Panc1 (cell line): ENCODE measurements at places on chromosomes 7 and 10.

DNA sequence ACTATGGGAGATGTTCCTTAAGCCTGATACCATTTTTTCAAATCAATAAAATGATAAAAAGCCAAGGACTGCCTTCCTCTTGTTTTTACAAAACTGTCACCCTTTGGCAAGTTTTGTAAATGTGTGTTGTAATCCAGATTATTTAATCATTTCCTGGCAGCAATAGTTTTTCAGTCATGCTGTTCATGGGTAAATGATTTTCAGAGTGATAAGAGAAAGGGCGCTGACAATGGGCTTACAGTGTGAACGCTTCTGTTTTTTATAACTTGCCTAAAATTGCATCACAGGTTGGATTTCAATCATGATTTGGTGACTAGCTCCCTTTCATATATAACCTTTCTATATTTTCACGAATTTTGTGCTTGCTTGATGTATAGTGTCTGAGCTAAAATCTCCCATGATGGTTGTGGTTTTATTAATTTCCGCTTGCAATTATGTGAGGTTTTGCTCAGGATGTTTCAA is 19.0 kb upstream of the DMBT1 start:
- H3K27me3 ChIP-seq = peaks cover 9% of the 10 kb centered on the region
- no peaks in the 10 kb centered on the region for H3K36me3 ChIP-seq
- H3K4me3 ChIP-seq = no peak overlapping the region

DNA sequence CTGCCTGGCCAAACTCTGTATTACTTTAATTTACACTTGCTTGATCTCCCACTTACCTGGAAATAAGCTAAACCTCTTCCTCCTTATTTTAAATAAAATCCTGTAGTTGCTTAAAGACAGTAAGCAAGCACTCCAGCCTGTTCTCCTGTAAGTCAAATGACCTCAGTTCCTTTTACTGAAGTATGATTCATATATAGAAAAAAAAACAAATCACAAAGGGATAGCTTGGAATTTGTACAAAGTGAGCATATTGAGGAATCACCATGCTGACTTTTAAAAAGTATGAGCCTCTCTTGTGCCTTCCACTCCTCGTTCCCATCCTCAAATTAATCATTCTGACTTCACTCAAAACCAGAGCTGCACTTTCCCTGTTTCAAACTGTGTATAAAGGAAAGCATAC is 52.0 kb downstream of the C10orf90 start:
- no peaks in the 10 kb centered on the region for H3K36me3 ChIP-seq
- H3K4me1 ChIP-seq = no peaks in the 10 kb centered on the region
- peaks cover 14% of the 10 kb centered on the region; the same call in 1 of the 2 replicates for H3K27me3 ChIP-seq
- no peak overlapping the region for H3K4me3 ChIP-seq
- no peak overlapping the region for H3K27ac ChIP-seq

- H3K36me3 ChIP-seq = no peaks in the 10 kb centered on the region
- peaks cover 22% of the 10 kb centered on the region for H3K4me1 ChIP-seq
- DNase-seq = no peak
- peak overlapping the region; percentile 57 for H3K4me3 ChIP-seq
- peak overlapping the region; percentile 4; the same call in 1 of the 2 replicates for H3K27ac ChIP-seq
Observed at GRCh38 chr7:100895956-100896731, 456 bp upstream of the ACHE start.

DNA sequence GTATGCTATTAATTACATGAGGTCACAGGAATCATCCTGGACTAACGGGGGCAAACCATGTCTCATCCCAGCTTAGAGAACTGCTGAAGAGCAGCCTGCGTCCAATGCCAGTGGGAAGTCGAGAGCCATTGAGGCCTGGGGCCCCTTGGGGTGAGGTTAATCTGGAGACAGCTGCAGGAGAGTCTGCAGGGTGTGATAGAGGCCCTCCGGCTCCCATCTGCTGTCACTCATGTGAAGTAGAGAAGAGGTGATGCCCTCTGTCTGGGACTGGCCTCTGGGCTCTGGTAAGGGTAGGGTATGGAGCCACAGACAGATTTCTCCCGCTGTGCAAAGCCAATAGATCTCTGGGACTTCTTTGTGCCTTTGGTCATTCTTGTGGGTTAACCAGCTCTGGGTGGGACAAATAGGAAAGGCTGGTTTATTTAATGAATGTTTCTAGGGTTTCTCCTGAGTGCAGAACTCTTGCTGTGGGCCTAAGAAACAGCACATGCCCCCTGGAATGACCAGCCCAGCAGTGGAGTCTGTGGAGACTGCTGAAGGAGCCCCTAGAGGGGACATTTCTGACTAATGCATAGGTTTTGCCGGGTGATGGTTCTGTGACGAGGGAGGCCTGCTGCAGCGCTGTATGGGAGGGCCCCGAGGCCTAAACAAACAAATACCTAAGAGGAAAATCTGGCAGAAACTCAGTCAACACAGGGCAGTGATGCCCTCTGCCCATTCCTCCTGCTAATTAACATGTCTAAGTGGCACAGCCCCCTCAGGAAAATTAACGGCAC is 34.5 kb downstream of the CRHR2 start:
- DNase-seq = no peak
- no peak overlapping the region for H3K4me3 ChIP-seq
- H3K36me3 ChIP-seq = no peaks in the 10 kb centered on the region; the same call in 1 of the 2 replicates

DNA sequence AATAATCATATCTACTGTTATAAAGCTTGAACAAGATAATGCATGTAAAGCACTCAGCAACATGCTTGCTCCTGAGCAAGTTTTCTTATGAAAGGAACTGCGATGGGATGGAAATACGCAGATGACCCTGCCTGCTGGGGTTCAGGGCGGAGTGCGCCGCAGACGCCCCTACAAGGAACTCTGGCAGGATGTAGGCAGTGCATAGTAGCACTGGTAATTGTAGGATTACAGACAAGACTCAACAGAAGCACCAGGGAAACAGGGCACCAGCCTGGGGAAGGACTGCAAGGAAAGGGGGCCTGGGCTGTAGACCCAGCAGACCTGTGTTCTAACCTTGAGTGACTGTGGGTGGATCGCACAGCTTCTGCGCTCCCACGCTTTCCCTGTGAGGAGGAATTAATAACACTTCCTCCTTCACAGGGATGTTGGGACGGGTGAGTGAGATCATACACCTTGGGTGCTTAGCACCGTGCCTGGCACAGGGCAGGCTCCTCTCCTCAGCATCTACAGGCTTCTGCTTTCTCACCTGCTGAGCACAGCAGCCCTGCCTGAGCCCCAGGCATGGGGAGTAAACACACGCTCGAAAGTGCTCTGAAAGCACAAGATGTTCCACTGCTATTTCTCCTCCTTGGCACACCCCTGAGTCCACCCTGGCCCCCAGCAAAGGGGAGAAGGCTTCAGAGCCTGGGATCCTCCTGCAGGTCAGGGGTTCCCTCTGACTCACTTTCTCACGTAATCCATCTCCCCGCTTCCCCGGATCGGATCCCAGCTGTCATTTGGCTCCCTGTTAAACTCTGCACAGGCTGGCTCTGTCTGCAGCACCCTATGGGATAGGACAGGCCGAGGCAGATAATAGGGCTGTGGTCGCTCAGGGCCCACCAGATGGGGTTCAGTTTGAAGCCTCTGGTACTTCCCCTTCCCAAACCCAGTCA is 19.2 kb downstream of the ITPRIP start:
- DNase-seq = no peak
- H3K27ac ChIP-seq = peak overlapping the region; percentile 74
- no peaks in the 10 kb centered on the region for H3K27me3 ChIP-seq
- peaks cover 66% of the 10 kb centered on the region for H3K4me1 ChIP-seq
- no peak overlapping the region for H3K4me3 ChIP-seq
- peaks cover 9% of the 10 kb centered on the region for H3K36me3 ChIP-seq

GRCh38 chr7:38934051-38934450 is 25.1 kb upstream of the VPS41 start:
- H3K4me3 ChIP-seq = no peak overlapping the region
- H3K27me3 ChIP-seq = no peaks in the 10 kb centered on the region; the same call in 1 of the 2 replicates
- H3K27ac ChIP-seq = no peak overlapping the region
- no peaks in the 10 kb centered on the region for H3K36me3 ChIP-seq
- no peaks in the 10 kb centered on the region for H3K4me1 ChIP-seq

DNA sequence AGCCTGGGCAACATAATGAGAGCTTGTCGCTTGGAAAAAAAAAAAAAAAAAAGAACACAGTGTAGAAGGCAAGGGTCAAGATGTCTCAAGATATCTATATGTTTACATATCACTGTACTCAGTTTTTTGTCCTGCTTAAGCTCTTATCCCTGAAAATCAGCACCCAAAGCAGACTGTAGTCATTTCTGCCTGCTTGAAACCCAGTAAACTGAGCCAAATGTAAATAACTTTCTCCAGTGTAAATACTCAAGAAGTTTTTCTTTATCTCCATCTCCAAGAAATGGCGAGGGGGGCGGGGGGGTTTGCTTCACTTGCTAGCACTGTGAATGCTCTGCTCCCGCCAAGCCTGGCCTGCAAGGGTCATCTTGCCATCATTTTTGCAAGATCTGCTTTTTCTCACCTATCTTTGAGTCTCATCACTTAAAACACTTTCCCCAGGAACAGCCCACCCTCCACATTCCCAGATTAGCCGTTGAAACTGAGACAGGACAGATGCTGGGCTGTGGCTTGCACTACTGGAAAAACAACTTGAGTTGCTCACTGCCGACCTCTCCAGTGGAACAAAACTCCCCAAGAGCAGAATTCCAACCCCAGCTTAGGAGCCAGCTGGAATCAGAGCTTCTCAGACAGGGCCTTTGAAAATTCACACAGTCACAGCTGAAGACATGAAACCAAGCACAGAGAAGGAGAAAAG is 54.6 kb downstream of the AFAP1L2 start:
- no peak overlapping the region for H3K4me3 ChIP-seq
- H3K4me1 ChIP-seq = peaks cover 61% of the 10 kb centered on the region
- H3K27me3 ChIP-seq = no peaks in the 10 kb centered on the region
- no peak for DNase-seq
- peak overlapping the region; percentile 18; the same call in 1 of the 2 replicates for H3K27ac ChIP-seq

DNA sequence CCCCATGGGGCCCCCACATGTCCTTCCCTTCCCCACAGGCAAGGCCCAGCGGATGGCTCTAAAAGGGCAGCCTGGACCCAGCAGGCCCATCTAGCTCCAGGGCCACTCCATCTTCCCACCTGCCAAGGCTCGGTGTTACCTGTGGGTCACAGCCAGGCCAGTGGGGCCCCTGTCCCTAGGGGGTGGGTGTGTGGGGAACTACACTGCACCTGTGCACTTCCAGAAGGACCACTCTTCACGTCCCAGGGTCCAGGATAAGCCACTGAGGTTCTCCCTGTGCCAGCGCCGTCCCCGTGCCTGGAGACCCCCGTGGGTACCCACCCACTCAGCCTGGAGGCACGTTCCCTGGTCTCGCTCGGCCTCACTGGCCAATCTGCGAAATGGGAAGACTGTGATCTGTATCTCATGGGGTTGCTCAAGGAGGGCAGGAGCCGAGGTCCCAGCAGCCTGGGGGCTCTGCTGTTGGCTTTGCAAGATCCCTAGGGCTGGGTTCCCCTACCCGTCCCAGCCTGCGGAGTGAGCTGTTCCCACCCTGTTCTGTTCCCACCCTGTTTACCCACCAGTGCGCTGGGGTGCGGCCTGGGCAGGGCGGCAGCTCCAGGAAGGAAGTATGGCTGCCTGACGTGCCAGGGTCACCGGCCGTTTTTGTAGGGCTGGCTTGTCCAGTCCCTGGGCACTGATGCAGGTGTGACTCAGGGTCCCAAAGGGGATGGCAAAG is 4.6 kb downstream of the PWWP2B start:
- H3K4me3 ChIP-seq = no peak overlapping the region
- peaks cover 29% of the 10 kb centered on the region for H3K4me1 ChIP-seq
- DNase-seq = no peak
- H3K27ac ChIP-seq = no peak overlapping the region; the same call in 1 of the 2 replicates
- no peaks in the 10 kb centered on the region for H3K36me3 ChIP-seq
- H3K27me3 ChIP-seq = no peaks in the 10 kb centered on the region

DNA sequence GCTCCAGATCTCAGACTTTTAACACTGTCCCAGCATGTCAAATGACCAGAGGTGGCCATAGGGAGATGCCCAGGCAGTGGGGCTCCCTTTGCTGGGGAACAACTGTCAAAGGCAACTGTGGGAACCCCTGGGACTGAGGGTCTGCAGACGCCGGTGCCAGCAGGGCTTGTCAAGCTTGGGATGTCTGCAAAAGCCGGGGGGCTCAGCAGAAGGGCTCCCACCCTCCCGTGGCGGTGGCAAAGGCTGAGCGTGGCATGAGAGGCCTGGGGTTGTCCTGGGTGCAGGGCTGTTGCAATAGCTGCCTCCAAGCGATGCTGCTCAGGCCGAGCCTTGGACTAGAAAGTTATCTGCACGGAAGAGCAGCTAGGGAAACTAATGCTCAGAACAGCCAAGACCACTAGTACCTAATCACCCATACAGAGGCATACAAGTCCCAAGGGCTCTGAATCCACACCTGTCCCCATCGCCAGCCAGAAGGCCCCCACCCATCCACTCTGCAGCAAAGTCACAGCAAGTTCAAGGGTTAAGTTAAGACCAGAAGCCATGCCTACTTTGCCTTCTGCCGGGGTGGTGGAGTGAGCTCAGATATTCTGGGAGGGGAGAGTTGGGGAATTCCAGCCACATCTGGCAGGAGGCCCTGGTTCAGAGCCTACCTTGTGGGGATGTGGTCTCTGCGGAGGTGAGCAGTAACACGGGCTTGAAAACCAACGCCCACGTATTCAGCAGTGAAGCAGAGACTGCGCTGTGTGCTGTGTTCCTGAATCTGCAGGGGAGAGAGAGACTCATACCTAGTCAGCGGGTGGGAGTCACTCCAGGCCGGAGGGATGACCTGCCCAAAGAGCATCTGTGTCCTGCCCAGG is 4.6 kb downstream of the SH2B2 start:
- H3K36me3 ChIP-seq = no peaks in the 10 kb centered on the region
- no peak overlapping the region for H3K4me3 ChIP-seq
- no peak for DNase-seq
- no peaks in the 10 kb centered on the region for H3K27me3 ChIP-seq
- H3K4me1 ChIP-seq = no peaks in the 10 kb centered on the region
- H3K27ac ChIP-seq = no peak overlapping the region

DNA sequence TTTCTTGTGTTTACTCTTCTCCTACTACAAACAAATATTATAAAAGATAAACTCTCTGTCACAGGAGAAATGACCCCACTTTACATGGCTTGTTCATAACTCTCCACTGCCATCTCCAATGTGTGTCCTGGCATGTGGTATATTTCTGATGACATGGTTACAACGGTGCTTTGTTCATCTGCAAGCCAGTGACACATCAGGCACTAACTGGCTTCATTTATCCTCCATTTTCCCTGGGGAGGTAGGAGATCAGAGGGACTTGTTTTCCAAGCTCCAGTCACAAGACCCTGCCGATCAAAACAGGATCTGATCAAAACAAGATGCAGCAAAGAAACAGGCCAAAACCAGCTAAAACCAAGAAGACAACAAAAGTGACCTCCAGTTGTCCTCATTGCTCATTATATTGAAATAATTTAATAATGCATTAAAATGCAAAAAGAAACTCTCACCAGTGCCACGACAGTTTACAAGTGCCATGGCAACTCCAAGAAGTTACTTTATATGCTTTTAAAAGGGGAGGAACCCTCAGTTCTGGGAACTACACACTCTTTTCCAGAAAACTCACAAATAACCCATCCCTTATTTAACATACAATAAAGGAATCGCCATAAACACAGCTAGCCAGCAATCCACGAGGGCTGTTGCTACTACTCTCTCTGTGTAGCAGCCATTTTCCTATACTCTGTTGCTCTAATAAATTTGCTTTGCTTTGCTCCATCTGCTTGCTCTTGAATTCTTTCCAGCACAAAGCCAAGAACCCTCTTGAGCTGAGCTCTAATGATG is 224.2 kb downstream of the XPNPEP1 start:
- H3K36me3 ChIP-seq = no peaks in the 10 kb centered on the region
- H3K4me3 ChIP-seq = no peak overlapping the region
- no peak overlapping the region for H3K27ac ChIP-seq
- no peaks in the 10 kb centered on the region for H3K27me3 ChIP-seq
- H3K4me1 ChIP-seq = no peaks in the 10 kb centered on the region

GRCh38 chr7:37247861-37248260 is 200.8 kb downstream of the ELMO1 start:
- no peaks in the 10 kb centered on the region for H3K4me1 ChIP-seq
- no peak overlapping the region for H3K4me3 ChIP-seq
- peaks cover 3% of the 10 kb centered on the region for H3K27me3 ChIP-seq
- H3K36me3 ChIP-seq = no peaks in the 10 kb centered on the region
- DNase-seq = no peak
